Esophagus squamous epithelium (tissue), 5 donors: ENCODE measurements at places on chromosomes 16 and 17.

DNA sequence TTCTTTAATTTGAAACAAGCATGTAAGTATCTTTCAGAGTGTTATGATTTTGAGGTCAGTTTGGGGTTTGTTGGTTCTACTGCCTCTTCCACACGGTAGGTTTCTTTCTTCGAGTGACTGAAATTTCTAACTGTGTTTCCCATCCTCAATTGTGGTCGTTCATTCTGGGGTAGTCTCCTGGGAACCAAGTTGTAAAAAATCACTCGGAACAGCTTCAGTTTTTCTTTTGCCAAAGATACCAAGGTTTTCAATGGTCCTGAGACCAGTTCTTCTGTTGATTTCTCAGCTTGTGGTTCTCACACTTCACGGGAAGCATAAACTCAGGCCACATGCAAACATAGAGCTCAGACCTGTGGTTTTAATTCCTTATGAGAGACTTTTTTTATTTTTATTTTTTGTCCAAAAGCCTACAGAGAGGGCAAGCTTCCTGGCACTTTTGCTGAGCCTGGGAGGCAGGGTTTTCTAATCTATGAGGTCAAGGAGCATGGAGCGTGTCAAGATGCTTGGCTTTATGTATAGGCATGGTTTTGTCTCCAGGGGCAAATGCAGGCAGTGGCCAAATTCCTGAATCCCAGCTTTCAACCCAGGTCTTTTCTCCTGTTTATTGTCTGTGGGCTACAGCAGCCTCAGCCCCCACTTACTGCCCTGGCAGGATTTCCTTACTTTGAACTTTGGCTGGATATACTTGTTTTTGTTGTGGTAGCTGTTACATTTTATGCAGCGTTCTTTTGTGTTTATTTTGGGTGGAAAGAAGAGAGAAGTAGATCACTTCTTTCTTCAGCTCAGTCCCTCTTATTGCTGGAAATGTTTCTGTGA lies 32.9 kb downstream of the HS3ST3A1 start:
- DNase-seq: no peak

DNA sequence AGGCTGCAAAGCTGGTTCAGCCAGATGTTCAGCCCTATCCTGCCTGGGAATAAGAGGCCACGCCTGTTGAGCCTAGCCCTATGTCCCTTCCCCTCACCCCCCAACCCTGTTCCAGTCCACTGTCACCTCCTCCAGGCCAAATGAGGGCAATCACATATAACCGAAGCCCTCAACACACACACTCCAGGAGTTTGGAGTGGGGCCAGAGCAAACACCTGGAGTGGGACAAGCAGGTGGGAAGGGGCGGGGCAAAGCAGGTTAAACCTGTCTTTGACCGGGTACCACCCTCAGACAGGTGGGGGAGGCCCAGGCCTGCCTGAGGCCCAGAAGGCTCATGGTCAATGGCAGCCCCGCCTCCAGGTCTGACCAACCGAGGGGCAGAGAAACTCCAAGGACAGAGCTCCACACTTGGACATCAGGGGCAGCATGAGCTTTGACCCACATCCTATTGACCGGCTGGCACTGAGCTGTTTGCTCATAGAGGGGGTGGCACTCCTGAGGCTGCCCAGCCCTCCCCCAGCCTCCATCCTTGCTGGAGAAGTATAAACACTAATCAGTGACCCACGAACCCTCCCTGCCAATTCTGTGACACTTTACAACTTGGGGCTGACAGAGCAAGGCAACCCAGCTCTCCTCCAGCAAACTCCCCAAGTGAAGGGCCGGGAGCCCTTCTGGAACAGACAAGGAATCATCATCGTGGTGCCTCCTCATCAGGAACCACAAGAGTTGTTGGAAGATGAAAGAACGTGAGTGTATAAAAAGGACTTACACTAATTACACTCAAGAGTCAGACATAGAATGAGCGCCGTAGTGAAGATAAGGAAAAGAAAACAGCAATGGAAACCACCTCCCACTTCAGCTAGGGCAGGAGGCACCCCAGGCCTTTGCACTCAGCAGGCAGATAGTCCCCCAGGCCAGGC lies 1.5 kb downstream of the ESRP2 start:
- DNase-seq: no peak

DNA sequence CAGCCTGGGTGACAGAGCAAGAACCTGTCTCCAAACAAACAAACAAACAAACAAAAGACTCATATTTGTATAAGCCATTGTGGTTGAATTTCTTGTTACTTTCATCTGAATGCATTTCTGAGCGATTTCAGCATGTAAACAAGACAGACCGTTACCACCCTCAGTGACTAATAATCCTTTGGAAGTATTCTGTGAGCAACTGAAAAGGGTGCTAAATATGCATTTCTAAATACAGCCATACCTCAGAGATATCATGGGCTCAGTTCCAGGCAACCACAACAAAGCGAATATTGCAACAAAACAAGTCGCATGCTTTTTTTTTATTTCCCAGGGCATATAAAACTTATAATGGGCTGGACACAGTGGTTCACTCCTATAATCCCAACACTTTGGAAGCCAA lies 109.0 kb downstream of the USP31 start:
- no peak for DNase-seq

DNA sequence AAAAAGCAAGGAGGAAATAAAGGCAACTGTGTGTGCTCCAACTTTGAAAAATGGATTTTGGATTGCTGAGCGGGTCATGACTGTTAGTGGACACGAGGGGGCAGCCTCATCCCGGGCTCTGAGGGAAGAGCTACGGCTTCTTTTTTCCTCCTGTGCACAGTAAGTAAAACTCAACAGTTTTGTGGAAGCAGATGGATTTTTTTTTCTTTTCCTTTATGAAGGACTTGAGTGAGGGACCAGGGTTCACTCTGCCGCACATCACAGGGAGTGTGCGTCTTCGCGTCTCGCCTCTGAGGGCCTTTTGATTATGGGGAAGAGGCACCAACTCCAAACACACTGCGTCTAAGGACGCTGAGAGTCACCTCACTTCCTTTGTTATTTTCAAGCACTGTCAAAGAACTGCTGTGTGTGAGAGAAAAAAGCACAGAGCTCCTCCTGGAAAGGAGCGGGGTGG lies 80.3 kb upstream of the GOT2 start:
- no peak for DNase-seq

- DNase-seq: no peak
Observed at GRCh38 chr17:35578929-35579432, 610 bp upstream of the PEX12 start.

DNA sequence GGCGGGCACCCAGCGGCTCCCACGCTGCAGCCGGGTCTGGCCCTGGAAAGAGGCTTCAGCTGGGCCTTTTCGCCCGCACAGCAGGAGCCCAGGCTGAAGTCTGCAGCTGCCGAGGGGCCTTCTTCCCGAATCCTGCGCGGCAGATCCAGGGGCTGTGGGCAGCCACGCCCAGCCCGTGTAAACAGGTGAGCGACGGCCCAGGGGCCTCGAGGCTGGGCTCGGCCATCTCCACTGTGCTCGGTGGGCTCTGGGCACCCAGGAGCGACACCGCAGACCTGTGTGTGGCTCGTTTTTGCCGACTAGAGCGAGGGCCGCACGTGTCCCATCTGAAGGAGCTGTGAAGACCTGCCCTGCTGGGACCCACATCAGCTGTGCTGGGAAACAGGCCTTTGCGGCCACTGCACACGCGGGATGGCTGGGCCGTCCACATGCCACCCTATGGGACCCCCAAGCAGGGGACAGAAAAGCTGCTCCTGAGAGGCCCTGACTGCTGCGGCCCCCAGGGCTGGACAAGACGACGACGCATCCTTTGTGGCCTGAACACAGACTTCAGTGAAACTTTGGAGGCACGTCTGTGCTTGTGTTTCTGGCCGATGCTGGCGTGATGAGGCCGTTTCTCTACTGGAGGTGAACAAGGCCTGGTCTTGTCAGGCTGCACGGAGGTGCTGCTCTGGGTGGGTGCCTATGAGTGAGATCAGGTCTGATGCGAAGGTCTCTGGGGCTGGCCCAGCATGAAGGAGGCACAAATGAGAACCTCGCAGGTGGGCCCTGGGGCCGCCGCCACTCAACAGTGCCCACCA lies 5.2 kb upstream of the APRT start:
- no peak for DNase-seq

GRCh38 chr17:22516861-22517636 lies 824.7 kb downstream of the KCNJ18 start:
- DNase-seq: no peak

DNA sequence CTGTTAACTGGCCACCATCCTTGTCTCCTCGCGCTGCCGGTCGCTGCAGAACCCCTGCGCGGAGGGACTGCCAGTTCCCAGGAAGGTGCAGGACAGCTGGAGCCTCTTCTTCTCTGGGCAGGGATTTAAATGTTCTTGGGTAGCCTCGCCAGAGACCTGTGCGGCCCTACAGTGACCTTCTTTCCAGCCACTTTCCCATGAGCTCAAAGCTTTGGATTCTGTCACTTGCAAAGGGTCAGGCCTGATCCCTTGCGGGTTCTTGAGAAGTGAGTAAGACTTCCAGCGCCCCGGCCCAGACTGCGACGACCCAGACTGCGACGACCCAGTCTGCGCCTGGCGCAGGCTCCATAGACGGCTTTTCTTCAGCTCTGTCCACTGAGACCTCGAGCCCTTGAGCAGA lies 1.4 kb upstream of the SLFN5 start:
- DNase-seq: no peak

DNA sequence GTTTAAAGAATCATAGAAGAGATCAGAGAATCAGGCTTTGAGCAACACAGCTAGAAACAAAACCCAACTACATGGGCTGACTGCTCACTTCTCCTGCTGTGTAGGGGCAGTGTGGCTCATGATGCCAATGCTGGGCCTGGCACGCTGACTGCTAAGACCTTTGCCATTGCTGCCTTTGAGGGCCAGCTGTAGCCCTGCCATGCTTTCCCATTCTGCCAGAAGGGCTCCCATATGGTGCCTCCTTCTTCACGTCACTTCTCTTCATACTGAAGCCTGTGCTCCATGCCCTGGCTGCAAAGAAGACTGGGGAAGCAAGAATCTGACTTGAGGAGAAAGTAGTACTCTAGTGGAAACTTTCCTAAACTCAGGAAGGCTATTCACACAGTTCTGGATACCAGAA lies 232.9 kb downstream of the UTP18 start:
- no peak for DNase-seq

DNA sequence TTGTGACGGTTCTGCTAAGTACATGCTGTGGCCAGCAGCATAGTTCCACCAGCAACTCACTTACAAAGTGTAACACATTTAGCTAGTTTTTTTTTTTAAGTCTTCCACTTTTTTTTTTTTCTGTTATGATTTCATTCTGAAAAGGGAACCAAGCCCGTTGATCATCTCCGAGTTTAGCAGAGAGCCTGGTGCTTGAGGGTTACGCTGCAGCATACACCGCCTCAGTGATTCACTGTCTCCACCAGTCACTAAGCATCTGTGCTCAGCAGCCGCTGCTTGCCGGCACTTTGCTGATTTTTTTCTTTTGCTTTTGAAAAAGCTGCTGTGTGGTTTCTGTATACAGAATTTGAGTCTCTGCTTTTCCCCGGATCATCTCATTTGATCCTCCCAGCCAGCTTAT lies 194.5 kb upstream of the CDH13 start:
- DNase-seq: no peak

DNA sequence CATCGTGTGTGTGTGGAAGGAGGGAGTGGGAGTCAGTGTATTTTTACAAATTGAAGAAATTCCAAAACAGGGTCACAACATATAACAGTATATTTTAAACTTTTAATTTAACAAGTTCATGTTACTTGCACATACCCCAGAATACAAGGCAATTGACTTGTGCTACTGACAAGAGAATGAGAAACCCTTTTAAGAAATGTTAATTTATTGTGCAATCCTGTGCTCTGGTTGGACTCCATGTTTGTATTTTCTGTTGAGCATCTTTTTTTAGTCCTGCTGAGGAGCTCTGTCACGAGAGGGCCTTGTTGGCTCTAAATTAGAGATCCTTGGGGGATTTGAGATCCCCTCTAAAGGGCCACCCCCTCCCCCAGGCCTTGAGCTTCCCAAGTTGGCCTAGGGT lies 1.1 kb upstream of the EMP2 start:
- DNase-seq: no peak

DNA sequence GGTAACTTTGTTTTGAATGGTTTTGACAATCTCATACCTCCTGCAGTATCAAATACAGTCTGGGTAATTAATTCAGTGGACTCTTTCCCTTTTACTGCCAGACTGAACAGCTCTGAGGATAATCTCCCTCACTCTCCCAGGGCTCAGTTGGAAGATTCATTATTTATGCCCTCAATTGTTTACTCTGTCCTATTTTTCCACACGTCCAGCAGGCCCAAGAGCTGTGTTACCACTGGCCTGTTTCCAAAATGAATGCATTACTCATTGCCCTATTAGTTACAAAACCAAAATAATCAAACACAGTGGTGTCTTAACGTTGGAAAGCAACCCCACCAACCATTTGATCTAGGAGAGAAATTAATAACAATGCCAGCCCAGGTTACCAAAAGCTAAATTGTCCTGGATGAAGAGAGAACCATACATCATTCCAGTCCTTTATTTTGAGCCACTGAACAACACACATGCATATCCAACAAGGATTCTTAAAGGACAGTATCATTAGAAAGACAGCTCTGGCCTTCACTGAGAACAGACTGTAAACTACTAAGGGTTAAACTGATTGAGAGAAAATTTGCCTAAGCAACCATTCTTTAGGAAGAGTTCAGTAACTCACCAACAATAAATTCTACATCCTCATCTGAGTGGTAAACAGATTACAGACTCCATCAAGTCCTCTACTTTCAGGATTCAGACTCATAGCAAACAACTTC lies 34.5 kb downstream of the FAM222B start:
- no peak for DNase-seq

GRCh38 chr17:67514998-67515397 lies 137.9 kb downstream of the PITPNC1 start:
- no peak for DNase-seq

GRCh38 chr16:85675251-85675874 lies 13.4 kb downstream of the GINS2 start:
- DNase-seq: no peak

DNA sequence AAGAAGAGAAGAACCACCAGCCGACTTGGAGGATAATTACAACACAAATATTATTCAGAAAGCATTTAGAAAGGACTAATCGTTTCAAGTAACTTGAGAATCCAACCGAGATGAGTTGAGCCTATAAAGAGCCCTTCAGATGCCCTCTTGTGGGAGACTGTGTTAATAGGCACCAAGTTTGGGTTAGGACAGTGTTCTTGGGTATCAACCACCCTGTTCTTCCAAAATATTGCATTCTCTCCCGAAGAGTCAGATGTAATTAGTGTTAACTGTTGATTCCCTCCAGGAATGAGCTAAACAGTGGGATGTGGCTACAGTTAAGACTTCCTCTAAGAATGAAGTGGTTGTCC lies 87.8 kb upstream of the NOL11 start:
- no peak for DNase-seq

- no peak for DNase-seq
Observed at GRCh38 chr16:72999541-73000019, 48.3 kb downstream of the ZFHX3 start.

- no peak for DNase-seq
Observed at GRCh38 chr17:50052241-50052796, 3.6 kb upstream of the ITGA3 start.
